ENCODE measurements at places on chromosomes 4 and X.

DNA sequence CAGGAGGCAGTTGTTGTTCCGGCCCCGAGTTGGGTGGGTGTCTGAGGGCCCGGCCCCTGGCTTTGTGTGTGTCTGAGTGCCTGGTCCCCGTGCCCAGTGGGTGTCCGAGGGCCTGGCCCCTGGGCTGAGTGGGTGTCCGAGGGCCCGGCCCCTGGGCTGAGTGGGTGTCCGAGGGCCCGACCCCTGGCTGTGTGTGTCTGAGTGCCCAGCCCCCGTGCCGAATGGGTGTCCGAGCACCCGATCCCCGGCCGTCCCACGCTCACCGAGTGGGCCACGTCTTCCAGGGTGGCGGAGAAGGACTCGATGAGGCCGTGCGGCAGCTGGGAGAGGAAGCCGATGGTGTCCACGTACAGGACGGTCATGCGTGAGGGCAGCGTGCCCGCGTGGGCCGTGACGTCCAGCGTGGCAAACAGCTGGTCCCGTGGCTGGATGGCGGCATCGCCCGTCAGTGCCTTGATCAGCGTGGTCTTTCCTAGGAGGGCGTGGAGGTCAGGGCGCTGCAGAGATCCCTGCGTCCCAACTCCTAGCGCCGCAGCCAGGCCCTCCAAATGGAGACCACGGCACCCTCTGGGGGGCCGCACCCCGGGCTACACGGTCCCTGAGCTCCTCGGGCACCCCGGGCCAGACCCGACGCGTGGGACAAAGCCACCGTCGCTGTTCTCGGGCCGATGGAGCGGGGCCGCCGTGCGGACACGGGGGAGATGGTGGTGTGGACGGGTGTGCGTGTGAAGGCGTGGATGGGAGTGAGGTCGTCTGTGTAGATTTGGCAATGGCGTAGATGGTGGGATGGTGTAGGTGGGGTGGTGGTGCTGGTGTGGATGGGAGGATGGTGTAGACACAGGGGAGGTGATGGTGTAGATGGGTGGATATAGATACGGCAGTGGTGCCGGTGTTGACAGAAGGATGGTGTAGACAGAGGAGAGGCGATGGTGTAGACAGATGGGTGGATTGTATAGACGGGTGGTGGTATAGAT is 7.2 kb downstream of the GTPBP6 start:
- no peak for DNase-seq

DNA sequence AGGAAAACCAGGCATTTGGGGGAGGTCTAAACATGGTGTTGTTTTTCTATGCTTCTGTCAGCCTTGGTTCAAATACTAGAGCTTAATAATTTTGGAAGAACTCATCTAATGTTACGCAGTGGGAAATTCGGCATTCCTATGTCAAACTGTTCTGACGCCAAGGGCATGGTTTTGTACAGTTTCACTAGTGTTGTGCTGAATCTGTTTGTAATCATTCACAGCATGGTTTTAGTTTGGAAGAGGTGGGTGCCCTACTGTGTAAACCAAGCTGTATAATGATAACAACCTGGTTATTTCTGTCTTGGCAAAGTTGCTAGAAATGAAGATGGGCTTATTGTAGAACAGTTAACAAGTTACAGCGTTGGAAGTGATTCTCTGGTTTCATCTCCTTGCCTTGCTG is 5.2 kb downstream of the DDX3X start:
- no peak for DNase-seq

DNA sequence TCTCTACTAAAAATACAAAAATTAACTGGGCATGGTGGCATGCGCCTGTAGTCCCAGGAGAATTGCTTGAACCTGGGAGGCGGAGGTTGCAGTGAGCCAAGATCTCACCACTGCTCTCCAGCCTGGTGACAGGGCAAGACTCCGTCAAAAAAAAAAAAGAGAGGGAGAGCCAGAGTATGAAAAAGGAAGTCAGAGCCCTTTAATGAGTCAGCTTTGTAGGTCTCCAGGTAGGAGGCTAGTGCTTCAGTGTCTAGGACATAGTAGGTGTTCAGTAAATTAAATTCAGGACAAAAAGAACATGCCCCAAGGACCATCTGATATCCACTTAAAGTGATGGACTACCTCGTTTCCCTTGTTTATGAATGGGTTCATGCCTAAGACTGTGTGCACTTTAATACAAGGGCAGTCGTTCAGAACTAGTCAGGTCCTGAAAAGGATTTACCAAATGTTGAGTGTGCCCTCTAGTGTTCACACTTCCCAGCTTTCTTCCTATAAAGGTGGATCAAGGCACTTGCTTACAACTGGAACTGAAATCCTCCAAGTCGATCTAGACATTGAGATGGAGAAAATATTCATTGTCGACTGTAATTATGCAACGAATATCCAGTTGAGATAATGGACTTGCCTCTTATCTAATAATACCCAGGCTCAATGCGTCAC is 29.0 kb downstream of the F9 start:
- DNase-seq = no peak

GRCh38 chr4:126761947-126762662 is 870.7 kb upstream of the INTU start:
- DNase-seq = no peak

DNA sequence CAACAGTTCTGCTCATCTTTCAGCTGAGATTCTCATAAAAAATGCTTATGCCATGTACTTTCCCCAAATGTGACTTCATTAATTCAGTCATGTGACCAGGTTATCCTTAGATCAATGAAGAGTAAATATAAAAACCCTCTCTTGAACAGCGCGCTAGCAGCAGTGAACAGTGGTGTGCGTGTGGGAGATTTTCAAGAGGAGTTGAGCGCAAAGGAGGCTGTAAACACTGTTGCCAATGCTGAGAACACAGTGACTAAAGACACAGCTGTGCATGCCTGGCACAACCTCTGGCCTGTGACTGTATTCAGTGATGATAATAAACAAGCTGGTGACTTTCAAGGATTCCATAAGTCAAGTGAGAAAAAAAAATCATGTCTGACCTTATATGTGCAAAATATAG is 25.1 kb downstream of the MSX1 start:
- no peak for DNase-seq

DNA sequence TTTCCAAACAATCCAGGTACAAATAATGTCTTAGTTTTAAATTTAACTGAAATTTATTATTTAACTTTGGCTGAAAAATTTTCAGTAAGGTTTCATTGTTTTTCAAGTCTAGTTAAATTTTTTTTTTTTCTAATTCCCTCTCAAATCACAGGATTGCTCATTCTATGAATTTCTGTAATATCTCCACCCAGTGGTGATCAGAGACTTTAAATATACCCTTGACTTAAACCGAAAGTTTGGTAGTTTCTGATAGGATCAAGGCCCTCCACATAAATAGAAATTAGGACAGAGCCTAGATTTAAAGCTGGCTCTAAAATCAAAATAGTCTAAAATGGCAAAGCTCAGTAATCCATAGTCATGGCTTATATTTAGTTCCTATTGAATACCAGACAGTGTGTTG is 175.4 kb downstream of the TBCK start:
- DNase-seq = no peak

DNA sequence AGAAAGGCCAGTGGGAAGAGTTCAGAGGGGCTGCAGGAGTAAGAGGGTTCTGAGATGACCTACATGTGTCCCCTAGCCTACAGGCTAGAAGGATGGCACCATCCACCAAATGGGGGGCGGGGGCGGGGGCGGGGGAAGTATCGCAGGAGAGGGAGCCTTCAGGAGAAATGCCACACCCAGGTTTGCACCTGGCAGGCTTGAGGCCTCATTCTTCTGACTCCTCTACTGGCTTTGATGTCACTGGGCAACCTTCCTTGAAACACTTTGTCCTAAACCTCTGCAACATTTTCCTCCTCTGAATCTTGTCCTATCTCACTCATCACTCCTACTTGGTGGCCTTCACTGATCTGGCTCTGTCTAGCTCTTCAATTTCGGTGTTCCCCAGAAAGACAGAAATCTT is 24.0 kb downstream of the CD99L2 start:
- no peak for DNase-seq

- no peak for DNase-seq
Measured at GRCh38 chr4:13982010-13982409, 354.5 kb upstream of the BOD1L1 start.

DNA sequence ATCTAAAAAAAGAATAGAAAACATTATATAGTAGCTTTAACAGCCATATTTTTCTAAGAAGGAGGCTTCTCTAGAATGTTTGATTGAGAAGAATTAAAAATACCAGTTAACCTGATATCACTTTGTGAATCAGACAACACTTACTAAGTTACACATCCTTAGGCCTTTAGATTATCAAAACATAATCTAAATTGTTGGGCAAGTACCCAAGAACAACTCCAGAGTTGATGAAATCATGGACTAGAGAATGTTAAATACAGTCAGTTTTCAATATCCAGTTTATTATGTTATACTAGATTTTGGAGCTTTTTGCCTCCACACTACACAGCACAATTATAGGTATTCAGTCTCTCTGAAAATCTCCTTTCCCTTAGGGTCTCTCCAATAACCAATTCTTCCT is 39.6 kb downstream of the ARL13A start:
- no peak for DNase-seq

- no peak for DNase-seq
Measured at GRCh38 chrX:55695227-55696018, 22.1 kb upstream of the RRAGB start.
